ENCODE measurements at places on chromosomes 3 and 15.

GRCh38 chr3:17039594-17039993 lies 154.8 kb downstream of the PLCL2 start:
- DNase-seq: no peak

GRCh38 chr3:20047976-20048883 lies 8.0 kb downstream of the KAT2B start:
- DNase-seq: no peak

GRCh38 chr3:192850451-192850981 lies 67.1 kb downstream of the MB21D2 start:
- no peak for DNase-seq

DNA sequence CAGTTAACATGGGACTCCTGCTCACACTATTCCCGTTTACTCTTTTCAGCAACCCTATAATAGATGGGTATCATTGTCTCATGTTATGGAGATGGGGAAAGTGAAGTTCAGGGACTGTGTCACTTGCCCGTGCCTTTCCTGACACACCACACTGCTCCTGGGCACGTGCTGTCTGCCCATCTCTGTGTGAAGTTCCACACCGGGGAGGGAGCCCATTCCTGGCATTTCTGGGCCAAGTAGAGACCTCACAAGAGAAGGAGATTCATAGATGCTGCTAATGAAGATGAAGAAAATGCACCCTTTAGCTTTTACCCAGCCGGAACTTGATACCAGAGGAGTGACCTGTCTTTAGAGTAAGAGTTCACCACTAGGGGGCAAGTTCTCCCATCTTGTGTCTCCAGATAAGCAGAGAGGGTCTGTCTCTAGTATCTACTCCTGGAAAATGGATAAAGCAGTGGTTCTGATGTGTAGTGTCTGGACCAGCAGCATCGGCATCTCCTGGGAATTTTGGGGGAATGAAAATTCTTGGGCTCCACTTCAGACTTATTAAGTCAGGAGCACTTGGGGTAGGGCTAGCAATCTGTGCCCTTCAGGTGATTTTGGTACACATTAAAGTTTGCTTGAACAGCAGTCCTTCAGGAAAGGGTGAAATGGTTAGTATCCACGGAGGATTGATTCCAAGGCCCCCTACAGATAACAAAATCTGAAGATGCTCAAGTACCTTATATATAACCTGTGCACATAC lies 2.0 kb upstream of the TOPBP1 start:
- DNase-seq: no peak

GRCh38 chr3:117447419-117447818 lies 737.8 kb downstream of the TUSC7 start:
- DNase-seq: no peak

- no peak for DNase-seq
Measured at GRCh38 chr3:59867185-59868002, 817.6 kb upstream of the CFAP20DC start.

DNA sequence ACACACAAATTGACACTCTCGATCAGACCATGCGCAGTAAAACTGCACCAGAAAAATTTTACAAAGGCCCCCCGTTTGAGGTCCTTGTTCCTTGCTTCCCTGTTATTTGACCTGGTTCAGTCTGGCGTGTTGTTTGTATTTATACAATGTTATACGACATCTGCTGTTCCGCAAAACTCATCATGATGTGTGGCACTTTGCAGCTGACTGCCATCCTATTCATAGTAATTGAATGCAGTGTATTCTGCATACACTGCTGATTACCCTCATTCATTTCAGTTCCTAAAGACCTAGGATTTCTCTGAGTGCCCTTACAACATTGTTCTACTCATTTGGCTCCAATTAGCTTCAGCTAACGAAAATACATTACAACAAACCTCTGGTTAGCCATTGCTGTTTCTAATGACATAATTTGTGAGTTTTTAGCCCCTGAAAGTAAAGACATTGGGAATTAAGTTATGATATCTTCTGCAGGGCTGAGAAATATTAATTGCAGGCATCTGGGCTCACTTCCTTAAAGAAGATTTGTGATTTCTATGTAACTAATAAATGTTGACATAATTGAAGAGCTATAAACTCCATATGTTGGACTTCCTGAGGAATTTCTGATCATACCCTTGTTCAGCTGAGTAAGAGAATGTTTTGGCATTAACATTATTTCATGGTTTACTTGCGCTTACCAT lies 75.7 kb downstream of the C3orf38 start:
- DNase-seq: no peak

- DNase-seq: no peak
Measured at GRCh38 chr15:24823473-24823872, 131.3 kb upstream of the SNRPN start.

DNA sequence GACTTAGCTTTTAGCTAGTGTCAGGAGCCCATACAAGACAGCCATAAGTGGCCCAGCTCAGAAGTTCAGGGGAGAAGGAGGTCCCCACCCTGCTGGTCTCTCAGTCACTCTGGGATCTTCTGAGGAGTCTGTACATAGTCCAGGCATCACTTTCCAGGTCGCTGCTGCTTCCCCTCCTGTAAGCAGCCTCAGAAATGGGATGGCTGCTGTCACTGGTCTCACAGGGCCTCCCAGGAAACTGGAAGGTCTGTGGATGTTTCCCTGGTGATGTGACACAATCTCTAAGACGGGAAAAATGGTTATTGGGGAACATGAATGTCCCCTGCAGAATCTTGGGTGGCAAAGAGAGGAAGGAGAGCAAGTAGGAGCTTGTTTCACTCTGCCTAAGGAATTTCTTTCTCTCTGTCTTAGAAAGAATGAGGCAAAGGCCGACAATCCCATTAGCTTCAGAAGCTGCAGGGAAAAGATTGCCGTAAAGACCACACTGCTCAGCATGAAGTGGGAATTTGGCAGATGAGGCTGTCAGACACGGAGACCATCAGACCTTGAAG lies 43.2 kb upstream of the TNFAIP8L3 start:
- DNase-seq: no peak

DNA sequence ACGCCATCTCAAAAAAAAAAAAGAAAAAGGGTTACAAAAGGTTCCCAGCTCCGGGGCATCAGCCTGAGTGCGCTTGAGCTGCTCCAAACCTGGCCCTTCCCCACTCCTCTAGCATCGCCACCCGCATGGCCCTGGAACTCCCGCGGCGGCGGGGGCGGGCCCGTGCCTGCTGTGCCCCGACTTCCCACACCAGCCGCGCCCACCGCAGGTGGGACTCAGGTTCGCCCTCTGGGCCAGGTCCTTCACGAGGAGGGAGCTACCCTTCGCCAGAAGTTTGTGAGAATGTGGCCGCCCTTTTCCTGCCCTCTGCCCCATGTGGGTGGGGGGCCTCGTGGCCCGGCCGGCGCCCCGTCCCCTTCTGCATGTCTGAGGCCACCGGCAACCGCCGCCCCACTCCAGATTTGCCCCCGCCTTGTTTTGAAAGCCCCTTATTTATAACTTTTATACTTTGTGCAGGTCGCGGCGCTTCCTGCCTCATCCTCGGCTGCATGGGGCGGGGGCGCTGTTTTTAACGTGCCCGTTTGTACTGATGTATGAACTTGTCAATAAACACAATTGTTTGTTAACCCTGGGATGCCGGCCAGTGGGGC lies 507 bp upstream of the JMJD7 start:
- no peak for DNase-seq

GRCh38 chr3:22371607-22372291 lies 620.7 kb upstream of the ZNF385D start:
- no peak for DNase-seq
